ENCODE measurements at places on chromosomes 1 and 21. TPM values are rescaled to one million over a fixed set of nuclear protein-coding genes. Genes with fewer than 3 reads are reported as not detected.

Gene CD52
- not detected for total RNA-seq

GRCh38 chr21:45152265-45152746, 77.9 kb downstream of the ADARB1 start:
- no peak for DNase-seq

Gene PLA2G2C
- total RNA-seq = not detected

DNA sequence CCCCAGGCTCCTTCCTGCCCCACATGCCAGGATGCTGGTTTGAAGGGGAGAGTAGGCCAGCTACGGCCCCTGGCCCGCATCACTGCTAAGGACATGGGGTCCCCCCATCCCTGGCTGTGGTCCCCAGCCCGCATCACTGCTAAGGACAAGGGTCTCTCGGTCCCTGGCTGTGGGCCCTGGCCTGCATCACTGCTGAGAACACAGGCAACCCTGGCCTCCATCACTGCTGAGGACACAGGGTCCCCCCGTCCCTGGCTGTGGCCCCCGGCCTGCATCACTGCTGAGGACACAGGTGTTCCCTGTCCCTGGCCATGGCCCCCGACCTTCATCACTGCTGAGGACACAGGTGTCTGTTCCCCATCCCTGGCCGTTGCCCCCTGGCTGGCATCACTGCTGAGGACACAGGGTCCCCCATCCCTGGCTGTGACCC, 448 bp upstream of the OBSCN start:
- no peak for DNase-seq
